ENCODE measurements at places on chromosomes 11 and 22.
A peak's percentile ranks its signal among the peaks of the same experiment; 100 is the strongest.

DNA sequence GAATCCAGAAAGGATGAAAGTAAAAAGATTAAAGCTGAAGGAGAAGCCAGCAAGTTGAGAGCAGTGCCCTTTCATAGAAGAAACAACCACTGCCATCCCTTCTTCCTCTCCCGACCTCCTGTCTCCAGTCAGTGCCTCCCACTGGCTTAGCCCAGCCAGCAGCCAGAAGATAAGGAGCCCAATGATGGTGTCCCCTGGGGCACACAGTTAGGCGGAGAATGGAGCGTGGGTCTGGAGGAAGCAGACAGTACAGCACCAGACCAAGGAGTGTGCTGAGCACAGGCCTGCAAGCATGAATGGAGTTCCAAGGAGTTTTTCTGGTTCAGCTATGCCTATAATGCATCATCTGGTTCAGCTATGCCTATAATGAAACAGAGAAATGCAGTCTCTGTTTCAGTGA lies 54.3 kb upstream of the TNRC6B start:
- no peak for DNase-seq

DNA sequence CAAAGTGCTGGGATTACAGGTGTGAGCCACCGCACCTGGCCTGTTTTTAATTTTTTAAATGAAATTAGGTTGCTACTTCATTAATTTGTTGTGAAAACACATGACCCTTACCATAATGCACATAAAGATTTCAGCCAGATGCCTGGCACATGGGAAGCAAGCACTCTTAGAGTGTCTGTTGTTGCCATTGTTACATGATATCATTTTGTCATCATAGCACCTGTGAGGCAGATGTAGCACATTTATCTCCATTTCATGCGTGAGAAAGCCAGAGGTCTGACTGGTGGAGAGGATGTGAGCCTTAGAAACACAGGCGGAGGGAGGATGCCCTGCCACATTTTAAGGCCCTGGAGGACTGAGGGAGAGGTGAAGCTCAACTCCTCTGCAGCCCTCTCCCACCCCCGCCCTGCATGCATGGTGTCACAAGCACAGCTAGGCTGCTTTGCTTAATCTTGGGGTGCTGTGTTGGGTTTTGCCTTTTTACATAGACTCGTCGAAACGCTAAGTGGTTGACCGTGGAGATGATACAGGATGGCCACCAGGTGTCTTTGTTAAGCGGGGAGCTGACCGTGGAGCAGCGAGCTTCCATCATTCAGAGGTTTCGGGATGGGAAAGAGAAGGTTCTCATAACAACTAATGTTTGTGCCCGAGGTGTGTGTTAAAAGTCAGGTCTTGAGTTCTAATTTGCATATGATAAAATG lies 14.0 kb downstream of the DDX25 start:
- no peak for DNase-seq

- no peak for DNase-seq
Measured at GRCh38 chr11:70460111-70460510, 61.8 kb downstream of the CTTN start.

DNA sequence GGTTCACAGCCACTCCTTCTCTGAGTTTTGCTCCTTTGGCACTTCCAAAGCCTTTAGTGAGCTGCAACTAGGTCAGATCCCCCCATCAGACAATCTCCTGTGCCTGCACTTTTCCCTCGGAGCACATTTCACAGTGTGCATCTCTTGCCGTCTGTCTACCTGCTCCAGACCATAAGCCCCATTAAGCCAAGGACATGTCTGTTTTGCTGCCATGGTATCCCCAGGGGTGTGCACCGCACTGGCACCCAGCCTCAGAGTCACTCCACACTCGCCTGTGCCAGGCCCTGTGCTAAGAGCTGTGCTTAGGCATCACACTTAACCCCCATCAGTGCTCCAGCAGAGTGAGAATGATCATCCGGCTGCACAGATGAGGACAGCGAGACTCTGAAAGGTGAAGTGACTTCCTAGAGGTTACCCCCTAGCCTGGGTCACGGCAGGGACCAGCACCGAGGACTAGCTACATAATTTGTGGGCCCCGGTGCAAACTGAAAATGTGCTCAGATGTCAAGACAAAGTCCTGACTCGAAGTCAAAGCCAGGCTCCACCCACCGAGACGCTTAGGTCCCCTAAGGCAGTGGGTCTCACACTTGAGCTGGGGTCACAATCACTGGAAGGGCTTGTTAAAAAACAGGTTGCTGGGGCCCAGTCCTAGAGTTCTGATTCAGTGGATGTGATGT lies 33.9 kb downstream of the ARRB1 start:
- DNase-seq = no peak

DNA sequence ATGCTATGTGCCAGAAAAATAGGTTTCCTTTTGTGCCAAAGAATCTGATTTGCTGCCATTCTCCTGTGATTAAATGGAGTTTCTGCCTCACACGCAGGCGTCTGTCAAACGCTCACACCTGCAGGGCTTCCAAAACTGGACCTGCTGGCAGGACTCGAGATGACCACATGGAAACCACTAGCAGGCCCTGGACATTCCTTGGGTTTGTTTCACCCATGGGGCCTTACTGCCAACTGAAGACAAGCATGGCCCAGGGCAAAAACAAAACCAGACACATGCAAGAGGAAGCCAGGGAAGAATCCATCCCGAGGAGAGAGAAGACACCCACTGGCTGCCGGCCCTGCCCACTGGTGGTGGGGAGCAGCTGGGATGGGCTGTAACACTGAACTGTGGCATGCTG lies 55.9 kb upstream of the MN1 start:
- no peak for DNase-seq

DNA sequence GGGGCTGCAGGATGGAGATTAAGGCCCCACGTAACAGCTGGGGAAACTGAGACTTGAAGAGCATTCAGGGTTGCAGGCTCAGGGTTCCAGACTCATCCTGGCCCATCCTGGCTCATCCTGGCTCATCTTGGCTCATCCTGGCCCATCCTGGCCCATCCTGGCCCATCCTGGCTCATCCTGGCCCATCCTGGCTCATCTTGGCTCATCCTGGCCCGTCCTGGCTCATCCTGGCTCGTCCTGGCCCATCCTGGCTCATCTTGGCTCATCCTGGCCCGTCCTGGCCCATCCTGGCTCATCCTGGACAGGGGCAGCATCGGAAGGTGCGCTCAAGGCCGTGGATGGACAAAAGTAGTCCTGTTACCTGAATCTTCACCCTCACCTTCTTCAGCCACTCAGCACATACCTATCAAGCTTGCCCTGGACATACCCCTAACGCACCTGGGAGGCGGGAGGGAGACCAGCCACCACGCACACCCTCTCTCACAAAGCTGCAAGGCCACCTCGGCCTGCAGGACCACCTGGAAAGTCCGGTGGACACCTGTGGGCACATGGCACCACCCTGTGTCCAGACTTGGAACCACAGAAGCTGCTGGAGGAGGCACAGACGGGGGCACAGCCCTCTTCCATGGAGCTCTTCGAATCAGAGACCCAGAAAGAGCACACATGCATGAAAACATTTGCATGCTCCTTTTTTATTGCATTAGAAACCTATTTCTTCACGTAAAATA lies 20.3 kb upstream of the NLRP6 start:
- no peak for DNase-seq

- DNase-seq = no peak
Measured at GRCh38 chr22:47369020-47369419, 606.6 kb downstream of the TBC1D22A start.

DNA sequence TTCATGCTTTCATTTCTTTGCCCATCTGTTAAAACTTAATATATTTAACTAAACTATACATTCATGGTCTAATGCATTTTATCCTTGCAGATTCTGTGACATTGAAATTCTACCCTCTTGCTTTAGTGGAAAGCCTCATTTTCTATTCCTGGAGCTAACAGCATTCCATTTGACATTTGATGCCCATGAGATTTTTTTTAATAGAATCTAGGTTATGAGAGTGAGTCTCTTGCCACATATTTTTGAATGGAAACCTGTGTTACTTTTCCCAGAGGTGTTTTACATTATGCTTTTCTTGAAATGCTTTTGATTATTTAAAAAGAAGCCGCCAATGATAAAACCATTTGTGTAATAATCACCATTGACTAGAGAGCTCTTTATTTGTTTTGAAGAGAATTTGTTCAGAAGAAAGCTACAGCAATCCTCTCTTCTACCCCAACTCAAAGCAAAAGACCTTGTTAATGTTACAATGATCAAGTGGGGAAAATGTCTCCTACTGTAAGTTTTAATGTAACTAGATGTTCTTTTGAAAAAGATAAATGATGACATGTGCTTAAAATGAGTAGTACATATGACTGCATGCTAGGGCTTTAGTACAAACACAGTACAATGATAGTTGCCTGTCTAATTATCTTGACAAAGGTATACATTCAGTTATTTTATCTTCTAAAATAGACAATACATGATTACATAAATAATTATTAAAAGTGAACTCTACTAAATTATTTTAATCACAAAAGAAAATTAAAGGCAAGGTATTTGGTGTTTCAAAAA lies 67.3 kb downstream of the GAS2 start:
- DNase-seq = no peak

DNA sequence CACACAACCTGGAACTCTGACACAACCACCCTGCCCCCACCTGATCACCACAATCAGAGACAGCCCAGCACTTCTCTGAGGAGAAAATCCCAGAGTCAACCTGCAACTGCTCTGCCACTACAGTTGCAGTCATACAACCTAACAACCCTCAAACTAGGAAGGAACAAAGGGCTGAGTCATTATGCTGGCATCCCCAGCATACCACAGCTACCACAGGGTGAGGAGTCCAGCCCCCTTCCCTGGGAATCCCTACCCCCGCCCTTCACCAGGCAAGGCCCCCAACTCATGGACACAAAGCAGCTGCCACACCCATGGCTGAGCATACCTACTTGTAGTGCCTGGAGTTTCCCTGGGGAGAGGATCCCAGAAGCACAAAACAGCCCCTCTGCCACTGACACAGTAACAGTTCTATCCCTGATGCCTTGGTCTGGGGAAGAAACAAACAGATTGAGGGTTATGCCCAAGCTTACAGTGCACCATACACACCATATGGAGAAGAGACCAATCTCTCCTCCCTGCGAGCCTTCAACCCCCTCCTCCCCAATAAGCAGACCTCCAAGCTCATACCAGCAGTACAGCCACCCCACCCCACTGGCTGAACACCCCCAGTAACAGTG lies 68.5 kb upstream of the C11orf58 start:
- DNase-seq = no peak

GRCh38 chr22:44531487-44531886 lies 33.5 kb upstream of the RTL6 start:
- DNase-seq = no peak

- no peak for DNase-seq
Measured at GRCh38 chr11:19768815-19769214, 56.2 kb downstream of the NAV2 start.

DNA sequence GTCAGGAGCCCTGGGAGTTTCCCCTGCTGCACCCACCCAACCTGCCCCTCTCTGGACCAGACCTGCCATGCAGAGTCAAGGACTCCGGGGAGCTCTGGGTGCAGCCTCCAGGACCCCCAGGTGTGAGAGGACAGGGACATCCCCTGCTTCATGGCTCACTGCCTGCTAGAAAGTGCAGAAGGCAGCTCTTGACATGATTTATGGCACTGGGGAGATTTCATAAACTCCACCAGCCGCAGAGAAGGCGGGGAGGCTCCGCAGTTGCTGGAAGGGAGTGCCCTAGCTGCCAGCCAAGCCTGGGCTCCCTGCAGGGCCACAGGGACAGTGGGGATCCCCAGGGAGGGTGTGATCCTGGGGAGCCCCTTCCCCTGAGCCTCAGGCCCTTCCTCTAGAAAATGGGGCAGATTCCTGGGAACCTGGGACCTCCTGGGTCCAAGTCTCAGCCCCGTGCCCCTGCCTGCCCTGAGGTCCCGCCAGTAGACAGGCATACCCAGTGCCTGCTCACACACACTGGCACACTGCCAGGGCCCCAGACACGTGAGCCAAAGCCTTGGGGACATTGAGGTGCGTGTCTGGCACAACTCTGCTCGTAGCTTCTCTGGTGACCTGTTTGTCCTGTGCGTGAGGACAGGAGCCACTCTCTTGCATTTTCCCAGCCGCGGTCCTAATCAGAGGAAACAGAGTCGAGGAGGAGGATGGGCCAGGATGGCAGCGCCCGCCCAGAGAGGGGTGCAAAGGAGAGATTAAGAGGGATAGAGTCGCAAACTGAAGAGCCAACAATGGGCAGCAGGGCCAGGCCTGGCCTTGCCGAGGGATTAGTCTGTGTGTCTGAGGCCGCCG lies 13.8 kb downstream of the CABP7 start:
- no peak for DNase-seq

- no peak for DNase-seq
Measured at GRCh38 chr22:37511395-37512104, 7.7 kb downstream of the CARD10 start.

DNA sequence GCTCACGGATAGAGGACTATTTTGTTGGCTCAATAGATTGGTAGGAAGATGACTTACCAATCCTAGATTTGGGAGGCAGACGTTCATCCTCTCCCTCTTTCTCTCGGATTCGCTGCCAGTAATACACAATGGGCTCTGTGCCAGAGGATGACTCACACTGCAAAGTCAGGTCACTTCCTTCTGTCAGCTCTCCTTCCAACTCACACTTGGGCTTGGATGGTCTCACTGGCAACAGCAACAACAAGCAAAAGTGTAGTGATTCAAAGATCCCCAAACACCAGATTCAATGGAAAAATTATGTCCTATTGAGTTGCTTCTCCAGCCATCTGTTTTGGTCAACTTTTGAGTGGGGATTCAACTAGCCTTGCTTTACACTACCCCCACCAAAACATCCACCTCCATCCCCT lies 21.7 kb upstream of the HSPA8 start:
- DNase-seq = peak; percentile 69

DNA sequence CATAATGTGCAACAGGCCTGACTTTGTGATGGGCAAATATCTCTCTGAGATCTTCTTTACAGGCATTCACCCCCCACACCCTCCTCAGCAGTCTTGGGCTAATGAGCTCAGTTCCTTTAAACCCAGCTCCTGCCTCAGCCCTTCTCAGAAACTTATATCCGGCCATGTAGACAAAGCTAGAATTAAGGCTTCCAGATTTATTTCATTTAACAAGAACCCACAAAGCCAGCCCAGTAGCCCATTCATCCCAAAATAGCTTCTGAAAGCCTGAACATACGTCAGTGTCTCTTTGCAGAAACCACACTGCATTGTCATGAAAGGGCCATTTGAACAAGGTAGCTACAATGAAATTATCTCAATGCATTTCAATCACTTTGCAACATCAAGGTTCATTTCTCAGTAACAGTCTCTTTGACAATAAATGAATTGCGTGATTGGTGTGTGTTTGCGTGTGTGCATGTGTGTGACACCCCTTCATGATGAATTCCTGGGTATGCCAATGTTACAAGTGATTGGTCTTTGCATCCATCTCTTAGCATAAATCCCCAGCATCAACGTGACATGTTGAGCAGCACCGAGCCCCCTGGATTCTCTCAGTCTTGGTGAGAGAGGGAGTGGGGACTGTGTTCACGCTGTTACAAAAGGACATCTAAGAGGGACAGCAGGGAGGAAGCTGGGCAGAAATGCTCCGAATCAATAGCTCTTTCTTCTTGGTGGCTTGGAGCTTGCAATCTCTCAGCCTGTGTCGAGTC lies 299.6 kb downstream of the KIRREL3 start:
- DNase-seq = no peak

DNA sequence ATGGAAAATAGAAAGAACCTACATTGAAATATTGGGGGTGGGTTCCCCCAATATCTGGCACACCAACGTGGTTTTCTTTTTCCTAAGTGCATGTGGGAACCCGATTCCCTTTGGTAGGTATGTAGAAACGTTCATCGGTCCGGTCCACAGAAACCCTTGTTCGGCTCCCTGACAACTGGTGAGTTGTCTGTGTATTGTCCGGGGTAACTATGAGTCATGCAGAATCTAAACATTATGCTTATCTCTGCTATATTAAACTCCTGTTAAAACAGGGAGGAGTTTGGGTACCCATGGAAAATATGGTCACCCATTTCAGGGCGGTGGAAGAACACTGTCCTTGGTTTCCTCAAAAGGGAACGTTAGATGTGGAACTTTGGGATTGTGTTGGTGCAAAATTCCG lies 25.1 kb upstream of the ALDH3B2 start:
- no peak for DNase-seq
